ENCODE measurements at places on chromosomes 2 and 18.
A peak's percentile ranks its signal among the peaks of the same experiment; 100 is the strongest.

- DNase-seq = no peak
These were observed 237.2 kb upstream of the COPS8 start for GRCh38 chr2:236848501-236848900.

DNA sequence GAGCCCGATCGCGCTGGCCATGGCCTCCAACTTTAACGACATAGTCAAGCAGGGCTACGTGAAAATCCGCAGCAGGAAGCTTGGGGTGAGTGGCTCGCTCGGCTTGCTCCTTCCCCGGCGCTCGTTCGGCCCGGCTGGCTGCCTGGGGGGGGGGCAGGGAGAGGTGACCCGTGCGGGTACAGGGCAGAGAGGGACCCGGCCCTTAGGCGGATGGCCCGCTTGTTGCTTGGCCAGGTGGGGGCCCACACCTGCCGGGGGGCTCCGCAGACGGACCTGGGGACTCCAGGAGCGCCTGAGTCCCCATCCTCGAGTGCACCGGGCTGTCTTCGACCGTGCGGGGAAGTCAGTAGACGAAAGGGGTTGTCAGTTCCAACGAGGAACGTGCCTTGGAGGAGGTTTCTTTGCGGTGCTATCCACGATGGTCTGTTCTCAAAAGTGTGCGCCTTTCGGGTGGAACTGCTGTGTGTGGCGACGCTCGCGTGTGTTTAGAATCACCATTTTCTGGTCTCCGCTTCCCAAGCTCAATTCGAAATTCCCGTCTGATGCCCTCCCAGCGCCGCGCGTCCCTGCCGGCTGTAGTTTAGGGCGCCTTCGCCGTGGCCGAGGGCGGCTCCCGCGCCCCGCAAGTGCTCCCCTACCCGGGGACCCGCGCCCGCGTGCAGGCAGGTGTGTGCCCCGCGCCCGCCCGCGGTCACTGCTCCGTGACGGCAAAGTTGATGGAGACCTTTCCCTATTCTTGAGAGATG is 711 bp downstream of the DOK6 start:
- no peak for DNase-seq

GRCh38 chr2:3613524-3613905 is 18.6 kb downstream of the COLEC11 start:
- no peak for DNase-seq

GRCh38 chr18:23069481-23069880 is 65.8 kb upstream of the CABLES1 start:
- DNase-seq = no peak

GRCh38 chr2:176118601-176119339 is 2.2 kb downstream of the HOXD10 start:
- DNase-seq = no peak

DNA sequence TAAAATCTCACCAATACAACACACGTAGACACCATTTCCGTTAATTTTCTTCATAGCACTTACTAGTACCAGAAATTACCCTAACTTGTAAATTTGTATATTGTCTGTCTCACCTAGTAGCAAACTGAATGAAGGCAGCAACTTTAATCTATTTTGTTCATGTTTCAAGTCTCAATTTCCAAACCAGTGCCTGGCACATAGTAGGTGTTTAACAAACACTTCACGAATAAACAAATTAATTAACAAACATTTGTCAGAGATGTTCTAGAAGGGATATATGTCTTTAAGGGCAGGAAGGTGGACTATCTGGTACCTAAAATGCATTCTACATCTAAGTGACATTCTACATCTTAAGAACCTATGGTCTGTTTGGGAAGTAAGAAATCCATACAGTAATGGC is 963 bp downstream of the THADA start:
- no peak for DNase-seq

GRCh38 chr2:201275990-201276389 is 15.7 kb downstream of the CASP8 start:
- DNase-seq = no peak

DNA sequence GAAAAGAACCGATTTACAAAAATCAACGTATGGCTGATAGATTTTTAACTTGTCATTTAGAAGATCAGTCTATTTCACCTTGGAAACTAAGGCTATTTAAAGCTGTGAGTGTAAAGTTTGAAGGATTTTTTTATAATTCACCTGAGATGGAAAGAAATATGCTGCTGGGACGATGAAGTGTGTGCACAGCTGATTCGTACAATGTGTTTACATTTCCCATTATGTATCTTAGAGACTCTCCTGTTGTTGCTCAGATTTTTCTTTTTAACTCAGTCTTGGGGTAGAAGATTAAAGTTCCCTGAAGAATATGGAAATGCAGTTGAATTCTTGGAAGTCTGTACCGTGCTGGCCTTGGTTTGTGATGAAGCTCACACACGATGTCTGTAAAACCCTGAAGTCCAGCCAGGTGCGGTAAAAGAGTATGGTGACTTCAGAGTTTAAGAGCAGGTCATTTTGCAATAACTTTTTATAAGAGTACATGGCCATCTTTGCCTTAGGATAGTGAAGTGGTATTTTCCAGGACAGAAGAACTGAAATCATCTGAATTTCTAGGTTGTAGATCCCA is 250.1 kb downstream of the PRKCE start:
- DNase-seq = no peak

DNA sequence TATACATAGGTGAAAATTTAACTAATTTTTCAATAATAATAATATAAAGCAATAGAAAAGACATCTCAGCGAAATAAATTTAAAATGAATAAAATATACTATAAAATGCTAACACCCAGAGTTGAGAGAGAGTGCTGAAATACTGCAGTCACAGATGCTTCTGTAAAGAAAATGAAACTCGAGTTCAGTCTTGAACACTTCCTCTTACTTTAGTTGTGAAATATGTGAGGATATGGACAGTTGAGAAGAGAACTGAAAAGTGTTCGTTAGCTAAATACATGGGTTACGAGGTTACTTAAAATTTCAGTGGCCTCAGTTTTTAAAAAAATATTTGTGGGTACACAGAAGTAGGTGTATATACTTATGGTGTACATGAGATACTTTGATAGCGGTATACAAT is 106.8 kb downstream of the DNAH7 start:
- DNase-seq = no peak

DNA sequence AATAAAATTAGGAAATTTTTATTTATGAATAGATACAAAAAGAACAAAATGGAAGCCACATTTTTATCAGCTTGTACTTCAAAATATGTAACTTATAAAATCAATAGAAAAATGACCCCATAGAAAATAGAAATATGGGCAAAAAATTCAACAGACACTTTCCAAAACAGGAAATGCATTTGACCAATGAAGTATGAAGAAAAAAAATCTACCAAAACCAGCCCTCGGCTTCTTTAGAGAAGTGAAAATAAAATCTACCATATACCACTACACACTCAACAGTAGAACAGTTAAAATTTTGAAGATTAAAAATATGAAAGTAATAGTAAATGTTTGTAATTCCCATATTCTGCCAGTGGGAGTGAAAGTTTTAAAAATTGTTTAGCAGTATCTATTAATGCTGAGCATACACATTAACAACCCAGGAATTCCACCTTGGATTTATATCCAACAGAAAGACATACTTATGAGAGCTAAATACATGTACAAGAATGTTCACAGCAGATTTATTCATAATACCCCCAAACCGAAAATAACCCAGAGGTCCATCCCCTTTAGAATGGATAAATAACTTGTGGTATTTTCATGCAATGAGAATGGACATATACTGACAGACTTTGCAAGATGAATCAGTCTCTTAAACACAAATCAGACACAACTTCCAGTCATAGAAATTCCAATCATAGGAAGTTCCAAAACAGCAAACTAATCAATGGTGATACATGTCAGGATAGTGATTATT is 318.0 kb downstream of the FIGN start:
- no peak for DNase-seq

DNA sequence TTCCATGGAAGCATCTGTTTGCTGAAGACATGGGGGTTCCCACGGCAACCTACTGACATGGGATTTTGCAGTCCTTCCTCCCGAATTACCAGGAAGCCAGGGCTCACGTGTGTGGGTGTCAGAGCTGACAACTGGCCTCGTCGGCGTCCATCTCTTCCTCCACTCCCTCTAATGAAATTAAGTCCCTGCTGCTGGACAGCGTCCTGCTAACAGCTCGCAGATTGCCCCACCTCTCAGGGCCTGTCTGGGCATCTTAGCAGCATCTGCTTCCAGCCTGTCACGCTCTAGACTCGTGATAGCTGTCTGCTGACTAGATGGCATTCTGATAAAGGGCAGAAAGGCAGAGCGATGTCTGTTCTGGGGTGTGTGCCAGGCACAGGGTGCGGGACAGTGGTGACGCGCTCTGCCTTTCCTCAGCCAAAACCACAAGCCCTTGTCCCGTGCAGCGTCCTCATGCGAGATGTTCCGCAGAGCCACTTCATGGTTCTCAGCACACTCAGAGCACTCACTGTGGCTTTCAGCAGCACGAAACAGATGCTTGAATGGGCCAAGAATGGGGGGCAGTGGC is 161.1 kb downstream of the ARL4C start:
- peak; percentile 76 for DNase-seq

DNA sequence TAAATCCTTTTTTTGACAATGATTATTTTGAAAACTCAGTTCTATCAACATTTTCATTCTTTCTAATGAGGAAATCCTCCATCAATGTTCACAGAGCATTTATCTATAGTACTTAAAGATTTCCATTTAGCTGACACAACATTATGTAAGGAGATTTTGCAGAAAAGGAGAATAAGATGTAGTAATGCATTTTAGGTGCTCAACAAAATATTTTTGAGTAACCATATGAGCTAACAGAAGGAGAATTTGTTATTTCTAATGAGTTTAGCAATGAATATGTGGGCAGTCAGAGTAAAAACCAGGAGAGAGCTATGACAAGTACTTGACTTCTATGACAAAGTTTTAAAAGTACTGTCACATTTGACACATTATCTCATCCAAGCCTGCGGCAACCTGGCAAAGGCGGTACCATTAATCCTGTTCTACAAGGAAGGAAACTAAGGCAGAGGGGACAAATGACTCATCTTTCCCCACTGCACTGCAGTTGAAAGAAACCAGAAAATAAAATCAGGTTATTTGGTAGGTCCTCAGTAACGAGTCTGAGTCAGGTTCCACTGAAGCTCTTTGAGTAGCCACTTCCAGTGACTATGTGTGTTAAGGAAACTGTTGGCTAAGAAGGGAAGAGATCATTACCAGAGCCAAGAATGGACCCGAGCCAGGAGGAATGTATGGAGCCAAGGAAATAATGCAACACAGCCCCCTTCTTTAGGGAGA is 134.1 kb upstream of the ITGB6 start:
- DNase-seq = no peak

- DNase-seq = no peak
These were observed 21.8 kb downstream of the ATAD2B start for GRCh38 chr2:23905155-23905554.

DNA sequence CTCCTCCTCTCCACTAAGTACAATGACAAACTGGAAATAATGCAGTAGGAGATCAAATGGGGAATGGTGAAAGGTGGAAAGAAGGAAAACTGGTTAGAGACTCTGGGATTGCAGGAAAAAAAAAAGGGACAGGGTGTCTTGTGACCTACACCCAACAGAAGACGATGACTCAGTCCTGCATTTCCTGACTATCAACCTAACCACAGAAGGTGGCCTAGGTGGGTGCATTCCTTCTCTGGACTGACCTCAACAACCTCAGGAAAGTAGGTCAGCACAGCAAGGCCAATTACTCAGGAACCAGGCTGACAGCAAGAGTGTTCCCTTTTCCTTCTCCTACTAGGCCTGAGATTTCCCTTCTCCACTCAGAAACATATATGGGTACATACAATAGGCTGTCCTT is 1386.4 kb upstream of the ZEB2 start:
- DNase-seq = no peak
